ENCODE measurements at places on chromosomes 1 and 21.

DNA sequence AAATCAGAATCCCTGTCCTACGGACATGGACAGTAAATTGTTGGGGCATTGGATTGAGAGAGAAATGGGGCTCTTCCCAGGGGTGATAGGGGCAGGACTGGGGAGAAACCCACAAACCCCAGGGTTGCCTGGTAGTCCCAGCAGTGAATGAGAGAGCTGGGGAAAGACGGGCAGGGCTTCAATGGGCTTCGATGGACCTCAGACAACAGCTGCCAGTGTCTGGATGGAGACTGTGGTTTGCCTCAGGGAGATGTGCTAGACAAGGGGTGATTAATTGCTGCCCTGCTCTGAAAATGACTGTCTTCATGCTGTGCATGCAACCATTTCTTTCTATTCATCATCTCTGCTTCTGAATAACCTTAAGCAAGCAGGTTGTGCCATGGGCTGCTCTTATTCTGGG, 7.4 kb downstream of the GPR25 start:
- no peak for DNase-seq

DNA sequence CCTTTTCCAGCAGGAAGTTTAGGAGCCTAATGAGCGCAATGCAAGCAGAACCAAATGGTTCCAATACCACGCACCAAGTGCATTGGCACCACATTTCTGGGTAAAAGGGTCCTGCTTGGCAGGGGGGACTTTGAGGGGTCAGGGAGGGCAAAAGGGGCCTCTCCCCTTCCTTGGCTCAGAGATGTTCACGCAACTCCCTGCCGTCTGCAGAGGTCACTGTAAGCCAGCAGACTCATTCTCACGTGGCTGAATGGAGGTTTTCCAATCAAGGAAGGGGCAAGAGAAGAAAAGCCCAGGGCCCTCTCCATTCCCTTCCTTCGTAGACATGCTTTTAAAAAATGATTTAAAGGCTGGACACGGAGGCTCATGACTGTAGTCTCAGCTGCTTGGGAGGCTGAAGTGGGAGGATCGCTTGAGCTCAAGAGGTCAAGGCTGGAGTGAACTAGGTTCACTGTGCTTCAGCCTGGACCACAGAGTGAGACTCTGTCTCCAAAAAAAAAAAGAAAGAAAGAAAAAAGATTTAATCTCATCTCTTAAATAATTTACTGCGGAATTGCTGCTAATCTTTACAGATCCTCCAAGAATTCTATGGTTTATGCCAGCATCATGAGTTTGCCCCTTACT, 80.3 kb downstream of the RUNX3 start:
- DNase-seq = no peak

- DNase-seq = no peak
Observed at GRCh38 chr1:159707472-159708260, 6.7 kb downstream of the CRP start.

GRCh38 chr1:219963432-219963831, 35.1 kb upstream of the SLC30A10 start:
- no peak for DNase-seq

GRCh38 chr1:23444596-23445390, 20.2 kb upstream of the TCEA3 start:
- no peak for DNase-seq

DNA sequence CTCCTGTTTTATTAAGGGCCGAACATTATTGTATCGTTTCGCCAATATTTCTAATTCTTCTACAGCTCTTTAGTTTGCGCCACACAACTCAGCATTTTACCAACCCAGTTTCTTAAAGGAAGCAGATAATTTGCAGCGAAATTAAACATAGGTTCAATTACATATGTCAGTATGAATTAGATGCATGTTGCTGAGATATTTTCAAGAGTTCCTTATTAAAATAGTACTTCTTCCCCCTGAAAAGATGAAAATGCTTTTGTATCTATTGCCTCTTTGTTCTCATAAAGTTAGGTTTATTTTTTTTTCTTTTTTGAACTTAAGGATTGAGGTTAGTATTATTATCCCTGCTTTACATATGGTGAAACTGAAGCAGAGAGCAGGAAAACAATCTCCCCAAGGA, 183.5 kb upstream of the C1orf105 start:
- no peak for DNase-seq

DNA sequence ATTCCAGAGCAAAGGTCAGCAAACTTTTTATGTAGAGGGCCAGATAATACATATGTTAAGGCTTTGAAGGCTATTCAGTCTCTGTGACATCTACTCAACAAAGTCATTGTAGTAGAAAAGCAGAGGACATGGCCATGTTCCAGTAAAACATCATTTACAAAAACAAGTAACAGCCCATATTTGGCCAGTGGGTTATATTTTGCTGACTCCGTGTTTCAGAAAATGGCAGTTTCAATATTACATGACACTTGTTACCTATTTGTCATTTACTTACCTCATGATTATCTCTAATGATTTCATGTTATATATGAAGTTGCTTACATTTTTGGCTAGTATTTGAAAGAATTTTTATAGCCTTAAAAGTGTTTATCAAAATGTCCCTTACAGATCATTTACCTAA, 117.4 kb upstream of the B3GALT2 start:
- no peak for DNase-seq

DNA sequence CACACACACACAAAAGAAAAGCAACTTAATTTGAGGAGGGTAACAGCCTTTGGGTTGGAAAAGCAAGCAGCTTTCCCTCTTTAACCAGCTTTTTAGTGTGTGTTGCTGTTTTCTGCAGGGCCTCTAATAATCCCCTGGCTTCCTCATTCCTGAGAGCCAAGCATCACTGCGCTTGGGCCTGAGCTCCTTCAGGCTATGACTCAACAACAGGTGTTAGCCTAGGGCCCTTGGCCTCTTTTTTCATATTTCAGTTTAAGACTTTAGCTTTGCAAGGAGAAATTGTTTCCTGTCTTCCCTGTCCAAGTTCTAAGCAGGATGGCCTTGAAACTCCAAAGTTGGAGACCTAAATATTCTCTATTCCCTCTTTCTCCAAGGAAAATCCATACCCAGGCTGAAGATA, 26.2 kb upstream of the SNX27 start:
- no peak for DNase-seq

- DNase-seq = no peak
Observed at GRCh38 chr1:173195596-173196088, 11.5 kb downstream of the TNFSF4 start.

GRCh38 chr1:235253219-235253962, 74.6 kb downstream of the ARID4B start:
- DNase-seq = no peak

DNA sequence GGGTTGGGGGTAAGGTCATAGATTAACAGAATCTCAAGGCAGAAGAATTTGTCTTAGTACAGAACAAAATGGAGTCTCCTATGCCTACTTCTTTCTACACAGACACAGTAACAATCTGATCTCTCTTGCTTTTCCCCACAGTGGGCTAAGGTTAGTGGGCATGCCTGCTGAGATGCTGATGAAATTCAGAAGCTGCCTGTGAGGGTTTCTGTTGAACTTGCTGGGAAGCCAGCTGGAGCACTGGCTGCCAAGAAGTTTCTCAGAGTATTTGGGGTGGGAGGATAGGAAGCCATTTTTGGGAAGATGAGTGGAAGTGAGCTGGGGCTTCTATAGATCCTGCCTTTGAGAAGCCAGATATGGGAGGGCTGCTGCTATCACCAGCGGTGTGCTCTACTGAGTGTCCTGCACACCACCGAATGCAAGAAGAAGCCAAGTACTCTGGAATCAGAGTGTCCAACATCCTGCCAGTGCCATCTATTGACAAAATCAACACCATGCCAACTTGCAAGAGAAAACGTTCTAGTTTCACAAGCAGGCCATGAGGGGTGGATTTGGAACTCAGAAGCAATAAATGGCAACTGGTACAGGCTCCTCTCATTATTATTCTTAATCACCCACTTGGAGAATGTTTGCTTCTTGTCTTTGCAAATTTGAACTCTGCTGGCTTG, 102.7 kb downstream of the PTPRU start:
- DNase-seq = no peak

- DNase-seq = no peak
Observed at GRCh38 chr1:156998301-156998700, 47.2 kb downstream of the ARHGEF11 start.

GRCh38 chr1:201445310-201445709, 23.7 kb downstream of the PHLDA3 start:
- DNase-seq = no peak

DNA sequence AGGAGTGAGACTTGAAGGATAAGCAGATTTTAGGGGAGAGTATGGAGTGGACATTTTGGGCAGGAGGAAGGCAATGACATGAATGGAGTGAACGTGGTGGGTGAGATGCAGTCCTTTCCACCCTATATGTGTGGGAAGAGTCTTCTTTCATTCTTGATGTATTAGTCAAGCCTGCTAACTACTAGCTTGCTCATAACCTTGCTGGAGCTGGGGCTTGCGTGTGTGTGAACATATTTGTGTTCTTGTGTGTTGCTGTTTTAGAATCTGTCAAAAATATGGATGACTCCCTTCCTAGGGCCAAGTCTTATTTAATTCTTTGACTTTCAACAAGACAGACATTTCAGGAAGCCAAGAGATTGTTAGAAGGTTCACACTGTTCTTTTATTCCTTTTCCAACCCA, 132.7 kb downstream of the UCK2 start:
- DNase-seq = no peak

GRCh38 chr1:22555371-22555656, 8.0 kb upstream of the EPHA8 start:
- DNase-seq = no peak

GRCh38 chr1:238409932-238410331, 519.2 kb upstream of the ZP4 start:
- no peak for DNase-seq

DNA sequence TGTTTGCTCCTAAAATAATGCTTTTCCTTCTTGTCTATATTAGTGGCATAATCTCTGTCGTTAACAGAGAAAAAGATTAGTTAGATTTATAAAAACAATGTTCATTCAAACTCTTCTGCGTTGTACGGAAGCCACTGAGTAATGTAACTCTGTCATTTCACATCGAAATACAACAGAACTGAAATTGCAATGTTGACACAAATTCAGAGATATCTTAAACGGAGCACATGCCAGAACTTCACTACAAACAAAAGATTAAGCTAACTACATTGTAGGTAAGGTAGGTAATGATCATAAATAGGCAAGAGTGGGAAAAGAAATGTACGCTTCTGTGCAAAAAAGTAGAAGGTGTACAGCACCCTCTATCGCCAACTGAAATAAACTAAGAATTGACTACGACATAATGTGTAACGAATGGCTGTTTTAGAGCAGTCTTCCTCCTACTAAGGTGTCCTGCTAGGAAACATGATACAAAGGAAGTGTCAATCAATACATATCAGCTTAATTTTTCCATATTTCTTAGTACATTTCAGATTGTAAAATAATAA, 56.6 kb downstream of the PCNX2 start:
- no peak for DNase-seq

DNA sequence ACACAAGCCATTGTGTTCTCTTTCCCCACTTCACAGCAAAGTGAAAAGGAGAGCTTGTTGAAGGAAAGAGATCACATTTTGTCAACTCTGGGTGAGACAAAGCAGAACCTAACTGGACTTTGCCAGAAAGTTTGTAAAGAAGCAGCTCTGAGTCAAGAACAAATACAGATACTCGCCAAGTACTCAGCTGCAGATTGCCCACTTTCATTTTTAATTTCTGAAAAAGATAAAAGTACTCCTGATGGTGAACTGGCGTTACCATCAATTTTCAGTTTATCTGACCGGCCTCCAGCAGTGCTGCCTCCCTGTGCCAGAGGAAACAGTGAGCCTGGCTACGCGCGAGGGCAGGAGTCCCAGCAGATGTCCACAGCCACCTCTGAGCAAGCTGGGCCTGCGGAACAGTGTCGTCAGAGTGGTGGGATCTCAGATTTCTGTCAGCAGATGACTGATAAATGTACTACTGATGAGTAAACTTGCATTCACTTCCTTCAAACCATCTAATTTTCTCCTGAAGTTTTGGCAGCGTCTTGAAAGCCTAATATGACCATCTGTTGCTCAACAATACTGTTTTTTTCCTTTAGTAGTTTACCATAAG, 43.7 kb downstream of the BACH1 start:
- no peak for DNase-seq

- no peak for DNase-seq
Observed at GRCh38 chr1:31717341-31717740, 13.5 kb upstream of the COL16A1 start.

DNA sequence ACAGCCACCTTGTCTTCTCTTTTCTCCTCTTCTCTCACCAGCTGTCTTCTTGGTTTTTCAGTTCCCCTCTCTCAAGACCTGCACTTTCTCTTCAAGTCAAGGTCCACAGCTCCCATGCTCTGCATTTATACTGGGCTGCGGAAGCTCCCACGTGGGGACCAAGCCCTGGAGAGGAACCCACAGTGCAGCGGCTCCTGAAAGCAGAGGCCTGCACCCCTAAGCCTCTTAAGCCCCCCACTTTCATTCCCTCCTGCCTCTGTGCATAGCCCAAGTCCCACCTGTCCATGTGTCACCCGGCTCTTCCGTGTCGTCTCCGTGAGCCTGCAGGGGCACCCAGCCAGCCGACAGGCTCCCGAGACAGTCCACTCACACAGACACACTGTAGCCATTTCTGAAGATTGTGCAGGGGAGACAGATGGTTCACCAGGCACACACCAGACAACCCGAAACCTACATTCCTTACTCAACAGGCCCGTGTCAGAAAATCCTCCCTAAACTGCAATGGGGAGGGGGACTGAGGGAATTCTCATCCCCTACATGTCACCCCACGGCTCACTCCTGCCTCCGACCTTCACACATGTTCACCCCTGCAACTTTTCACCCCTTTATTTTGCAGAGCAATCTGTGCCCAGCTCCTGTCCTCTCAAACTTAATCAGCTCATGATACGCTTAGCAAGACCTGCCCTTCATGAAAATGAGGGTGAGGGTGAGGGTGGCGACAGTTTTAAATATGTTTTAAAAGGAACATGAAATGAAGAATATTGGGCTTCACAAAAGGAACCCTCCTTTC, 6.3 kb downstream of the MX2 start:
- DNase-seq = no peak

GRCh38 chr21:31921079-31921478, 48.3 kb downstream of the HUNK start:
- DNase-seq = no peak

DNA sequence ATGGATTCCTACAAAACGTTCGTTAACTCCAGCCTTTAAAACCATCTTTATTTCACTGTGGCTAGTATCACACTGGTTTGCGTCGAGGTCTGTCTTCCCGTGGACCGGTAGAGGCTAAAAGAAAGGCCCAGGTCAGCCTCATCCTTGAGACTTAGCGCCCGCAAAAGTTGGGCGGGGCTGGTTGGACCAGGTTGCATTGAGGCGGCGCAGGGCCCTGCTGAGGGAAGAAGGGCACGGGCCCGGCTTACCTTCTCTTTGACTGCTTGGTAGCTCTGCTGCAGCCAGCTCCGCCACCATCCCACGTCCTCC, 455 bp downstream of the BSDC1 start:
- DNase-seq = no peak

DNA sequence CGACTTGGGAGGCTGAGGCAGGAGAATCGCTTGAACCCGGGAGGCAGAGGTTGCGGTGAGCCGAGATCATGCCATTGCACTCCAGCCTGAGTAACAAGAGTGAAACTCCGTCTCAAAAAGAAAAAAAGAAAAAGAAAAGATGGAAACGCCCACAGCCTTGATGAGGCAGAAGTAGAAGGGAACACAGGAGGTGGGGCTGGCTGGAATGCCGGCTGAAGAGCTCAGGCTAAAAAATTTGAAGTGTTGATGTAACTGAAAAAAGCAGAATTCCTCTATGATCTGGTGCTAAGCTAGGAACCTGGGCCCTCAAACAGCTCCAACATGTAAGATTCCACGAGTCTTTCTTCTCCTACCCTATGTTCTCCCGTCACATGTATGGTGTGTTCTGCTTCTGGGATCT, 53.6 kb downstream of the SLC66A1 start:
- DNase-seq = no peak

GRCh38 chr1:22350171-22350923, 101.3 kb upstream of the ZBTB40 start:
- DNase-seq = no peak
